CD4-positive, alpha-beta memory T cell (primary cell): ENCODE measurements at places on chromosomes 7 and 10.

DNA sequence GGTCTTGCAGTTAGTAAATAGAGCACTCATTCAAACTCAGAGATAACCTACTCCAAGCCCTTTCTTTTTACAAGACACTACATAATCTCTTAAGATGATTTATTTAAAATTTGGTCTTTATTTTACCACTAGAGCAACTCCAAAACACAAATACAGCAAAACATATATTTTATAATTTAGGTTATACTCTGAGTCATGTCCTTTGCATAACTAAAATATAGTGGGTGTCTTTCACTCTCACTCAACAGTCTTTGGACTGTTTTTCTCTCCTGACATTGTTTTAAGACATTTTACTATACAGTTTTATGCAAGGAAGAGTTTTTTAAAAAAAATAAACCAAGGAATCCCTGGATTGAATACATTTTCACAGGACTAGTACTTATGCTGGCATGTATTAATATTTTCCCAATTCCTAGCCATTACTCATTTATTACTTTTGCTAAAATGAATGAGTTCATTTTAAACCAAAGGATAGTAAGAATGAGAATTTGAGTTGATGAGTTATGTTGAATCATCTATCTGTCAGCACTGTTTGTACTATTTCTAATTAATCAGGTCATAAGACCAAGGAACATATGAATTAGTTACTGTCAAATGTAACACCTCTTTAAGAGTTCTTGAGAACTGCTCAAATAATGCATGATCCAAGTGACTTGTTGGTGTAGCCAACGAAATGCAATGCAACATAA, 303.1 kb upstream of the FZD1 start:
- DNase-seq: no peak

- no peak for DNase-seq
These were observed 573.2 kb downstream of the GLRX3 start for GRCh38 chr10:130709415-130709814.

DNA sequence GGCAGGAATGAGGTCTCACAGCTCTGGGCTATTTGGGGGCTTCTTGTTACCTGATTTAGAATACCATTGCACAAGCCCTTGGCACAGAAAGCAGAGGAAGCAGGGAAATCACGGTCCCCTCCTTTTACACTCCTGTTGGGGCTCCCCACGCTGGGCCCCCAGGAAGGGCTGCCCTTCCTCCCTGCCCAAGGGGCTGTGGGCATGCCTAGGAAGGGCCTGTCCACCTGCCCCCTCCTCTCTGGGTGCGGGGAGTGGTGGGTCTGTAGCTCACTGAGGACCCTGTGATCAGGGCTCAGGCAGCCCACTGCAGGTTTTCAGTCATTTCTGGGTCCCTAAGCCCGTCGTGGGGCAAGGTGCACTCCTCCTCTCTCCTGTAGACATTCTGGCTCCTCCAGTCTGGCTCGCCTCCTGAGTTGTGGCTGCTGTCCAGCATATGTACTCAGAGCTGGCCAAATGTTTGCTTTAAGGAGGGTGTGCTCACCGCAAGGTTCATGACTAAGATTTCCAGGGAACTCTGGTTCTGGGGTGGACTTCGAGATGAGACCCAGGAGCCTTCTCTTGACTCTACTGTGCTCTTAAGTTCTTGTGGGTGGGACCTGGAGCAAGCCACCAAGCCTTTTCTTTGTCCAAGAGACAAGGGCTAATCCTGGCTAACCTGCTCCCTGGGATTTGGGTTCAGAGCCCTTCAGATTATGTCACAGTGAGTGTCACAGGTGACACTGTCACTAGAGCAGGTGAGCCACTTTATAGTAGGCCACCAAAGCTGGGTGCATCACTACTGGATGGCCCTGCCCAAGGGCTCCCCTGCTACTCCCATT, 56.0 kb downstream of the TACR2 start:
- DNase-seq: no peak

- DNase-seq: no peak
These were observed 1134.0 kb downstream of the XPNPEP1 start for GRCh38 chr10:108789336-108789735.

- no peak for DNase-seq
These were observed 19.0 kb upstream of the SLC26A4 start for GRCh38 chr7:107641676-107642075.

DNA sequence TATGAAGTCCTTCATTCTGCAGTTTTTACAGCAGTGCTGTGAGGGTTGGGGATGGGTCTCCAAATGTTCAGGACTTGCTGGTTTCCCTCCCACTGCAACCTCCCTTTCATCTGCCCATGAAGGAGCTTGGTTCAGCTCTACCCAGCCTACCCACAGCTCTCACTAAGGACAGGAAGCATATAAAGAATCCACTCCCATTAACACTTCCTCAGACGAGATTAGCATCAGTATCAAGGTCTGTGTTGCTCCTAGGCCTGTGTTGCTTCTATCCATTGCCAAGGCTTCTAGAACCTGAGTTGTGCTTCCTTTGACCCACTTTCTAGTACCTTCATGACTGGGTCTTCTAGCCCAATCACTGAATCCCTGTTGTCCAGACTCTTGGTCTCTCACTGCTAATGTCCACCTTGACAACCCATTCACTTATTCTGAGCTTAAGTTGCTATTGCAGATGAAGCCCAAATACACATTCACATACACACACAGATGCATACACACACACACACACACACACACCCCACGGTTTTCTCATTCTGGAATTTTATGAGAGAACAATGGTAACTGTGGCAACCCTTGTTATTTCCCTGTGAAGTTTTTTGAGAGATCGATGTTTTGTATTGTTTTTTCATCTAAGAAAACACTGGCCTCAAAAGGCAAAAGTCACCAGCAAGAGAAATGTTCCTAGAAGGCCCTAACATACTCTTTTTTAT, 248.1 kb downstream of the MTERF1 start:
- no peak for DNase-seq

- no peak for DNase-seq
These were observed 10.3 kb upstream of the HSPB1 start for GRCh38 chr7:76292213-76292573.

DNA sequence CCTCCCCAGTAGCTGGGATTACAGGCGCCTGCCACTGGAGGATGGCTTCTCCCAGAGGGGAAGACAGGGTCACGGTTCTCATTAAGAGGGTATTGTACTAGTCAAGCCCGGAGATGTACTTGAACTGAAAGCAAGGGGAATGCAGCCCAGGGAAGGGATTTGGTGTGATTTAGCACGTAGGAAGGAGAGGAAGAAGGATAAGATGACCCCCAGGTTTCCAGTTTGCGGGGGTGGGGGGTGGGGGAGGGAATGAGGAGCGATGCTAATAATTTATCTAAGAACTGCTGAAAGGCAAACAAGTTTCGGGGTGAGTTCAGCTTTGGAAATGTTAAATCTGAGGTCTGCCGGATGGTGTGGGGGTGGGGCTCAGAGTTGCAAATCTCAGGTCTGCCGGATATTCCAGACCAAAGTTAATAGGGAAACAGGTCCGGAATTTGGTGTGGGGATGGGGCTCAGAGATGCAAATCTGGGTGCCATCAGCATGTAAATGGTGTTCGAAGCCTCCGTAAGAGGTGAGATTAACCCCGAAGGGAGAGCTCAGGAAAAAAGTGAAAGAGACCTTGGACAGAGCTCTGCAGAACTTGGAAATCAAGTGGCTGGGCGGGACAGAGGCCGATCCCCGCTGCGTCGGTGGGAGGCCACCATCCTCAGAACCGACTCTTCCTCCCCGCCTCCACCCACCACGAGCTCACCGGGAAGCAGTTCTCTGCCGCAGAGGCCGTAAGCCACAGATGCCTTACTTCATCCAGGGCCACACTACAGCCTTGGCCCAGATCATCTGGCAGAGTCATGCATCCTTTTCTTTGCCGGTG, 1.6 kb upstream of the SEPHS1 start:
- peak; percentile 8 for DNase-seq

GRCh38 chr7:38025815-38026214, 105.4 kb downstream of the EPDR1 start:
- no peak for DNase-seq

DNA sequence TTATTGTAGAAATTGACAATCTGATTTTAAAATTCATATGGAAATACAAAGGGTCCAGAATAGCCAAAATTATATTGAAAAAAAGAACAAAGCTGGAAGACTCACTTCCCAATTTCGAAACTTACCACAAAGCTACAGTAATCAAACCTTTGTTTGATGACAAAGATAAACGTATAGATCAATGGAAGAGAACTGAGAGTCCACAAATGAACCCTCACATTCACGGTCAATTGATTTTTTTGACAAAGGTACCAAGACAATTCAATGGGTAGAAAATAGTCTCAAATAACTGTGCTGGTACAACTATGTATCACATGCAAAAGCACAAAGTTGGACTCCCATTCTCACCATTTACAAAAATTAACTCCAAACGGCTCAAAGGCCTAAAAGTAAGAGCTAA, 8.7 kb downstream of the KPNA7 start:
- no peak for DNase-seq

GRCh38 chr10:117145019-117145418, 6.9 kb upstream of the VAX1 start:
- no peak for DNase-seq

GRCh38 chr10:129695671-129696070, 228.6 kb downstream of the MGMT start:
- no peak for DNase-seq

DNA sequence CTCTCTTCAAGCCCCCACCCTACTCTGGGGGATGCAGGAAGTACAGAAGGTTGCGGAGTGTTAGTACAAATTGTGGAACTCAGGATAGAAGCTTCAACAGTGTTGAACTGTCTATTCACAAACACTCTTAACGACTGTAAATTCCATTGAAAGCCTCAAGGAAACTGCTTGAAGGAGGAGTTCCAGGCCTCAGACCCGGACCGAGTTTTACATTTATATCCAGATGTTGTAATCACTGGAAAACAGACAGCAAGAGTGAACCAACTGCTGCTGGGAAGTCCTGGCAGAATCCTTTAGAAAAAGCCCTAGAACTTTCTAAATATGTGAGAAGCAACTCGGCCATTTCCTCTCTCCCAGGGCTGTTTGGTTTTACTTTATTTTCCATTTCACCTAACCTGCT, 84.1 kb upstream of the LRRC18 start:
- DNase-seq: no peak

- DNase-seq: no peak
These were observed 141.5 kb downstream of the ADCY1 start for GRCh38 chr7:45715471-45716352.

- no peak for DNase-seq
These were observed 53.1 kb downstream of the VPS41 start for GRCh38 chr7:38855867-38856266.

DNA sequence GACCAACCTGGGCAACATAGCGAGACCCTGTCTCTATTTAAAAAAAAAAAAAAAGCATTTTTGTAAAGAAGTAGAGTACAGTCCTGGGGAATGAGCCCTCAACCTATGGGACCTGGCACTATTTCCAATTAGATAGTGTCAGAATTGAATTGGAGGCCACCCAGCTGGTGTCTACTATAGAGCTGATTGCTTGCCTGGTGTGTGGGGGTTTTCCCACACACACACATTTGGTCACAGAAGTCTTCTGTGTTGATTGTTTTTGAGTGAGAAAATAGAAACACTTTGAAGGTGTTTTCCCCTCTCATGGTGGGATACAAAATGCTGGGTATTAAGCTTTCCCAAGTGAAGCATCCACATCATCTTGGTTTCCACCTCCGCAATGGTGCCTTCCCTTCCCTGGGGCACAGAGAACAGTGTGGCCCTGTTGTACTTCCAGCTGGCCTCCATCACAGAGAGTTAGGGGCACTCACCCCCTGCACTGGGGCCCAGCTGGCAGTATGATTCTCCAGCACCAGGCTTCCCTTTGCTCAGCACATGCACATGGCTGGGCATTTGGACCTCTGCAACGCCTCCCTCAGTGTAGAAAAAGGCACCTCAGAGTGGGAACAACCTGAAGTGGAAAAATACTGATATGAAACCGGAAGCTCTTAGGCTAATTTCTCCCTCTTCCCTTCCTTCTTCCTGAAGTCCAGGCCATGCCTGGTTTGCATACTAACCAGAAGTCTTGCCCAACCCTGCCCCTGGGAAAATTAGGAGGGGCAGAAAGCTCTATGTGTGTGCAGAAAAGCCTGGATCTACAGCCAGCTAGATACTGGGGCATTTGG, 10.7 kb upstream of the NFKB2 start:
- DNase-seq: no peak

DNA sequence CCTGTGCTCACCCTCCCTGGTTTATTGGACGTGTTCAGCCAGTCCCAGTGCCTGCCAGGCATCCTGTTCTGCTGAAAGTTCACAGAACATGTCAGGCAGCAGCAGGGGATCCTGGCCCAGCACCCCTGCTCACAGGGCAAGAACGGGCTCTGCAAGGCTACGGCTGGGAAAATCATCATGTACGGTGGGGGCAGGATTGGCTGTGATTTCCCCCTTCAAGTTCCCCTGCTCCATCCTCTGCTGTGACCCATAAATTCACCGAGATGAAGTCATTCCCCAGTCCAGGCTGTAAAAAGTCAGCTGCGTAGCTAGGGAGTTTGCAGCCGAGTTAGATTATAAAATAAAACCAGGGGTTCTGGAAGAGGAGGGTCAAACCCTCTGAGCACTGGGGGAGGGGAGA, 484.1 kb upstream of the ZMIZ1 start:
- no peak for DNase-seq

GRCh38 chr7:150737265-150738055, at the start of gene GIMAP5:
TSS of gene GIMAP5 (plus strand) at chr7:150737418. CDS start at chr7:150740885, 3,467 bp downstream.
- peak; percentile 74 for DNase-seq

DNA sequence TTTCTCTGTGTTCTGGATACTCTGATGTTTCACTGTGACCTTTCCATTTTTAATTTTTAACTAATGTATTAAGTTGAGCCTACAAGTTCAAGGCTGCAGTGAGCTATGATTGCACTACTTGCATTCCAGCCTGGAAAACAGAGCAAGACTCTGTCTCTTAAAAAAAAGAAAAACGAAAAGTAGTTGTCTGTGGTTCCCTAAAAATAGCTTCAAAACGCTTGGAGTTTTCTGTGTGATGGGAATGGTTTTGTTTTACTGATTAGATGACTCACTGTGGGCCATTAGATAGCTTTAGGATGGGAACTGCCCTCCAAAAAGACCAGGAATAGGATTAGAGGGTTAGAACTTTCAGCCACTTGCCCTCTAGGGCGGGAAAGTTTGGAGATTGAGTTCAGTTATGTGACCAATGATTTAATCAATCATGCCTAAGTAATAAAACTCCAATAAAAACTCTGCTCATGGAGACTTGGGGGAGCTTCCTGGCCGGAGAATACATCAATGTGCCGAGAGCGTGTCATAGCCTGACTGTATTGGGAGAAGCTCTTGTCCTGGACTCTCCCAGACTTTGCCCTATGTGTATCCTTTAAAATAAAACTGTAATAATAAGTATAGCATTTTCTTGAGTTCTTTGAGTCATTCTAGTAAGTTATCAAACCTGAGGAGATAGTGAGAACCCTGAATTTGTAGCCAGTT, 147.1 kb downstream of the LYZL1 start:
- DNase-seq: no peak
